Purkinje cell (primary cell): ENCODE measurements at places on chromosomes 3 and 15. TPM values are rescaled to one million over a fixed set of nuclear protein-coding genes. Genes with fewer than 3 reads are reported as not detected.

ATRIP gene
- polyA plus RNA-seq = 0.77 TPM in 1 of 2 replicates, not detected in the other

GPR62 gene
- polyA plus RNA-seq = 0.53 TPM in 1 of 2 replicates, not detected in the other

RTP3 gene
- polyA plus RNA-seq = not detected in 2 replicates

TMIE gene
- polyA plus RNA-seq = 0.13 and 0.42 TPM in 2 replicates

DNAH12 gene
- polyA plus RNA-seq = 0.77 TPM in 1 of 2 replicates, not detected in the other
